ENCODE measurements at places on chromosomes 3 and 15.

DNA sequence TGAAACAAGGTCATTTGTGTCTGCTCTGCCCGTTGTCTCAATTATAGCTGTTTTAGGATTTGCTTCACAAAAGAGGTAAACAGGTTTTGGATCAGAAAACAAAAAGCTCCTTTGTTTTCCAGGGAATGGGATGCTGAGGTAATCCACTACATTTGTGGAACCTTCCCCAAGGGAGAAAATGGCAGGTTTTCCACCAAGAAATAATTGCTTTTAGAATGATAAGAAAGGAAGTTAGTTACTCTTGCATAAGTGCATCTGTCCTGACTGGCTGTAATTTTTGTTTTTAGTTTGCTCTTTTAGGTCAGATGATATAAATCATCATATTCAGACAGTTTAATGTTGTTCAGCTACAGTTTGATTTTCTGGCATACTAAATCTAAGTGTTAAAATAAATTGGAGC, 198.5 kb upstream of the COL8A1 start:
- no peak for DNase-seq

DNA sequence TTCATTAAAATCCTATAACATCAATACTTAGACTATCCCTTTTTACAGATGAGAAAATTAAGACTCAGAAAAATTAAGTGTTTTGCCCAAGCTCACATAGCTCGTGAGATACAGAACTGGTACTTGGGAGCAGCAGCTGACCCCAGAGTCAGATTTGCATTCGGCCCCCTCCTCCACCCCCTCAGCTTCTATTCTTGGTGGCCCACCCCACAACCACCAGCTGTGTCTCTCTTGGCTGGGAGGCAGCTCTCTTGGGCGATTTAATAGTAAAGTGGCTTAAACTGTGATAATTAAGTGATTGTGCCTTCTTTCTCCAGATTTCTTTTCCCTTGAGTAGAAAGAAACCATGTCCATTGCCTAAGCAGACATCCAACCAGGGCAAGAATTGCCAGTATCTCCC, 203.6 kb upstream of the PDZRN3 start:
- DNase-seq, result no peak

- DNase-seq, result no peak
Observed at GRCh38 chr3:2802429-2802828, 307.7 kb downstream of the IL5RA start.

GRCh38 chr3:165505657-165506056, 309.5 kb upstream of the SLITRK3 start:
- no peak for DNase-seq

- no peak for DNase-seq
Observed at GRCh38 chr3:139342054-139342453, 1.8 kb upstream of the MRPS22 start.

GRCh38 chr3:79767905-79768267, at the start of gene ROBO1:
ROBO1 (minus strand) TSS chr3:79767998.
- no peak for DNase-seq

- DNase-seq, result no peak
Observed at GRCh38 chr3:139758654-139759291, 81.0 kb upstream of the NMNAT3 start.

- DNase-seq, result no peak
Observed at GRCh38 chr15:94023531-94023930, 207.8 kb upstream of the MCTP2 start.

- DNase-seq, result no peak
Observed at GRCh38 chr3:159455741-159456181, 532.9 kb upstream of the IL12A start.

DNA sequence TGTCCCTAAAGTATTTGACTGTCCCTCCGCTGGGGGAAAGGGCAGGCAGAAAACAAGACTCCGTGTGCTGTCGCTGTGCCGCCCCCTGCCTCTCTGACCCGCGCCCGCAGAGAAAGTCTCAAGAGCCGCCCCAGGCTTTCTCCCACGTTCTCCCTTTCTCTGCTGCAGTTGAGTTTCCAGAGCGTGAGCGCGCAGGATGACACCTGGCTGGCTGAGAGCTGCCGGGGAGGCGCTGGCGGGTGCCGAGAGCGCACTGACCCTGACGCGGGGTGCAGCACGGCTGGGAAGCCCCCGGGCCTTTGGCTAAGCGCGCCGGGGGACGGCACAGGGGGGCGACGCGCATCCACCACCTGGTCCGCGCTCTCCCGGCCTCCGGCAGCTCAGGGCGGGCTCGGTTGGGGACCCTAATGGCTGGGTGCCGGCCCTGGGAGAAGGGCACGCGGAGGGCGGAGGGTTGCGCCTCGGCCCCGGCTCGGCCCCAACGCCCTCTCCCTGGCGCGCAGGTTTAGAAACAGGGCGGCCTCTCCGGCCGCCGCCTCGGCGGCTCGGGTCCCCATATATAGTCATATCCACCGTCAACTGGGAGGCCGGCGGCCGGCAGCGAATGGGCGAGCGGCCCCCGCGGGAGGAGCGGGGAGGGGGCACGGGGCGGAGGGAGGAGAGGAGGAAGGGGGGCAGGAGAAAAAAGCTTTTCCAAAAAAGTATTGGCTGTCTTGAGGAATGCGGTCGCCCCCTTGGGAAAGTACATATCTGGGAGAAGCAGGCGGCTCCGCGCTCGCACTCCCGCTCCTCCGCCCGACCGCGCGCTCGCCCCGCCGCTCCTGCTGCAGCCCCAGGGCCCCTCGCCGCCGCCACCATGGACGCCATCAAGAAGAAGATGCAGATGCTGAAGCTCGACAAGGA, at the start of gene TPM1:
TPM1 (plus strand) TSS at position 774 of the 903 bp plus-strand sequence; CDS start at position 857, 83 bp downstream.
- DNase-seq, result peak; percentile 66

Measured in lower lobe of right lung (tissue), 2 donors.